ENCODE measurements at places on chromosomes 3 and 15.
A peak's percentile ranks its signal among the peaks of the same experiment; 100 is the strongest.

GRCh38 chr15:35886765-35887164 is 340.8 kb upstream of the DPH6 start:
- no peak for DNase-seq

GRCh38 chr3:8757551-8758518 is 11.6 kb downstream of the OXTR start:
- DNase-seq: peak; percentile 87

DNA sequence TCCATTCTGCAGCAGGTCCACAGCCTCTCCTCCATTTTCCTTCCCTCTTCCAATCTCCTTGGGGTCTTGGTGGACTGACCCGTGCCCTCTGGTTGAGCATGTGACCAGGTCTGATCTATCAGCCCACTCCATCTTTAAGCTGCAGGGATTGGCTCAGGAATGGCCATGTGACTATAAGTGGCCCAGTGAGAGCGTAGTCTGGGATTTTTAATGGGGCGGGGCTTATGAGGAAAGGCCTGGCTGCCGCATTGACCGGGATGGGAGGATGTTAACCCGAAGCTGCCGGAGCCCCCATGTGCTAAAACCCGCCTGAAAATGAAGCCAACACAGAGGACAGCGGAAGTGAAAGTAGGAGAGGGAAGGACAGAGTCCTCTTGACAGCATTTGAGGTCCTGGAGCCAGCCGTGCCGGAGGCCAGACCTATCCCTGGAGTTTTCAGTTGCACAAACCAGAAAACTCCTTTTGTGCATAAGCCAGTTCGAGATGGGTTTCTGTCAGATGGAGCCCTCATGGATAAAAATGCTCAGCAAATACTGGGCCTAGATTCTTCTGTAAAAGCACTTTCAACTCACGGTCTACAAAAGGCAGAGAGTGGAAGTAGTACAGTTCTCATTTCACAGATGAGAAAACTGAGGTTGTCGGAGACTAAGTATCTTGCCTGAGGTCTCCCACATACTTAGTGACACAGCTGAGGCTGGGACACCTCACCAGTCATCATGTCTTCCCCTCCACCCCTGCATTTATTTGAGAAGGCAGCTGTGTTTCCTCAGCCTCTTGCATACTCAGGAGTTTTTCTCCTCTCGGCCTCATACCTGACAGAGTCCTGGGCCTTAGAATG is 61.9 kb downstream of the ATP2B2 start:
- DNase-seq: no peak

GRCh38 chr3:98022978-98023820 is 11.9 kb downstream of the GABRR3 start:
- DNase-seq: no peak

GRCh38 chr3:122642935-122643334 is 37.7 kb upstream of the PARP14 start:
- DNase-seq: no peak

DNA sequence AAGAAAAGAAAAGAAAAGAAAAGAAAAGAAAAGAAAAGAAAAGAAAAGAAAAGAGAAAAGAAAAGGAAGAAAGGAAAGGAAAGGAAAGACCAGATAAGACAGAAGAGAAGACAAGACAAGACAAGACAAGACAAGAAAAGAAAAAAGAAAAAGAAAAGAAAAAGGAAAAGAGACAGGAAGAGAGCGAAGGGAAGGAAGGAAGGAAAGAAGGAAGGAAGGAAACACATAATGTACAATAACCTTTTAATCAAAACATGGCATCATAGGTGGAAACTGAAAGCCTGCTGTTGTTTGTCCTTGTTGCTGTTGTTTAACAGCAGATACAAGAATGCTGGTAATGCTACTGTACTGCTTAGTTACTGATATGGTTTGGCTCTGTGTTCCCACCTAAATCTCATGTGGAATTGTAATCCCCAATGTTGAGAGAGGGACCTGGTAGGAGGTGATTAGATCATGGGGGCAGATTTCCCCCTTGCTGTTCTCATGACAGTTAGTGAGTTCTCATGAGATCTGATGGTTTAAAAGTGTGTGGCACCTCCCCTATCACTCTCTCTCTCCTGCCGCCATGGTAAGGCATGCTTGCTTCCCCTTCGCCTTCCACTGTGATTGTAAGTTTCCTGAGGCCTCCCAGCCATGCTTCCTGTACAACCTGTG is 67.3 kb downstream of the MCF2L2 start:
- no peak for DNase-seq

DNA sequence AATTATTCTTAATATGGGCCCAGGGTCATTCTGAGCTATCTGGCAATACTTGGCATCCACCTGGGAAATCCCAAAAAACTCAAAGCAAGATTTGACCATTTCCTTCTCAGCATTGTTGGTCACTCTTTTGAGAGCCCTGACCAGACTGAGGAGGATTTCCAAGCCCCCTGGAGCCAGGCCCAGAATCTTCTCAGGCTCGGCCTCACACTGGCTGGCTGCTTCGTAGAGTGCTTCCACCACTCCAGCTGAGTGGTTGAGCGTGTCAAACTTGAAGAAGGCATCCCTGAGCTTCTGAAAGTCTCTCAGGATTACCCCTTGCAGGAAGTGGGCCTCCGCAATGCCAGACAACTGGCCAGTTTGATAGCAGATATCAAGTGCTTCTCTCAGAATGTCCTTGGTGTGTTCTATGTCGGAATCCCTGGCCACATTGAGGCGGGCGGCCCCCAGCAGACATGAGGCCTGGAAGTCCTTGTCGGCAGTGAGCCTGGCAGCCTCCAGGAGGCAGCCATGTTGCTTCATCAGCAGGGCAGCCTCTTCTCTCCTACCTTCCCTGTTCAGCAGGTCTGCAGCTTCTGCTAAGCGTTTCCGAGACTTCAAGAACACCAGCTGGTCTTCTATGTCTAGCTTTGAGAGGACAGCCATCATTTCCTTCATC is 68.9 kb upstream of the DCLK3 start:
- DNase-seq: no peak

DNA sequence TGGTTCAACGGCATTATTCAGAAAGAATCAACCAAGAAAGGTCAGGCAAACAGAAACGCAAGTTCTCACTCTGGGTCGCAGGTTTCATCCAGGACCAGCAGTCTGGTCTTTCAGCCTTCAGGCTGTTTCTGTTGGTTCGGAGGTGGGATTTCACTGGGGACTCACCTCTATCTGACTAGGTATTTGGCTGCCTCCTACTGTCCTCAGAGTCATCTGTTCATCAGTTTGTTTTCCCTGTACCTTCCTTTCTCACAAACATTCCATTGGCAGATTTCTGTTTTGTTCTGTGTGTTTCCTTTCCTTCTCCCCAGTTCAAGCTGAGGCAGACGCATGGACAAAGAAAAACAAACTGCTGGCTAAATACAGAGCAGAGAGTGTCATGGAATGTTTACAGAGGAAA is 1046.6 kb upstream of the CFAP20DC start:
- DNase-seq: no peak

DNA sequence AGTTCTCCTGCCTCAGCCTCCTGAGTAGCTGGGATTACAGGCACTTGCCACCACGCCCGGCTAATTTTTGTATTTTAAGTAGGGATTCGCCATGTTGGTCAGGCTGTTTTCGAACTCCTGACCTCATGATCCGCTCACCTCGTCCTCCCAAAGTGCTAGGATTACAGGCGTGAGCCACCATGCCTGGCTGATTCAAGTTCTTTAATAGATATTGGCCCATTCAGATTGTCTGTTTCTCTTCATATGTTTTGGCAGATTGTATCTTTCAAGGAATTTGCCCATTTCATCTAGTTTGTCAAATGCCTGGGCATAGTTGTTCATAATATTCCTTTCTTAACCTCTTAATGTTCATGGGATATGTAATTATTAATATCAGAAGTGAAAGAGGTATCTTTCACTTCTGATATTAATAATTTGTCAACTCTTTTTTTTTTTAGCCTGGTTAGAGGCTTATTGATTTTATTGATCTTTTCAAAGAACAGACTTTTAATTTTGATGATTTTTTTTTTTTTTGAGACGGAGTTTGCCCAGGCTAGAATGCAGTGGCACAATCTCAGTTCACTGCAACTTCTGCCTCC is 40.2 kb upstream of the ZFAND6 start:
- DNase-seq: no peak

- no peak for DNase-seq
These were observed 3.1 kb upstream of the VPS18 start for GRCh38 chr15:40891138-40891537.

DNA sequence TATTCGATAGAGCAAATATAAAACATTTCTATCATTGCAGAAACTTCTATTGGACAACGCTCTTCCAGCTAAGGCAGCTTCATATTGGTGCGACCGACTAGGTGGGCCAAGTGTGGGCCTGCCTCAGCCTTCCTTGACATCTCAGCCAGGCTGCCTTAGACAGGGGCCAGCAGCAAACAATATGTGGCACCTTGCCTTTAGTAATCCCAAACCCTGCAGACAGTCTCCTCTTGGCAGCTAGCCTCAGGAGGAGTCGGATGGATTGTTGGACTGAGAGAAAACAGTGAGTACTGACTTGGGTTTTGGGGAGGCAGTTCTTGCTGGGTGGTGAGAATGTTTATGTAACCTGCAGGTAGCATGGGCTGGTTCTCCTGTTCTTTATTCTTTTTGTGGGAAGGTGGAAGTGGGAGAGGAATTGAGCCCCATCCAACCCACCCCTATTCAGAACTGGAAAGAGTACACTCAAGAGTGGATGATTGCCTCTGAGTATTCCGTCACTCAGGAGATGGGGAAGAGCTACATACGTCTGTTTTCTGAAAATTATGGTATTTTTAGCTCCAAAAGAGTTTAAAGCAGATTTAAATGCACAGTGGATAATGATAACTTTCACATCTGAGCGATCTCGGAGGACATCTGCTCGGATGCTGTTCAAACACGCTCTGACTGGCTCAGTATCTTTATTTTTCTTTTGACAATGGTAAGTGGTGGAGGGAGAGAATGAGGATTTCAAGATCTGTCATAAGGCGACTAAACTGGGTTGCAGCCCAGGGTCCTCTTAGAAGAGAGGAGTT is 47.2 kb downstream of the GPD1L start:
- DNase-seq: no peak

- DNase-seq: no peak
These were observed 115.2 kb upstream of the KCNMB2 start for GRCh38 chr3:178421069-178421468.

GRCh38 chr3:50334339-50335075 is 6.1 kb downstream of the RASSF1 start:
- DNase-seq: no peak

DNA sequence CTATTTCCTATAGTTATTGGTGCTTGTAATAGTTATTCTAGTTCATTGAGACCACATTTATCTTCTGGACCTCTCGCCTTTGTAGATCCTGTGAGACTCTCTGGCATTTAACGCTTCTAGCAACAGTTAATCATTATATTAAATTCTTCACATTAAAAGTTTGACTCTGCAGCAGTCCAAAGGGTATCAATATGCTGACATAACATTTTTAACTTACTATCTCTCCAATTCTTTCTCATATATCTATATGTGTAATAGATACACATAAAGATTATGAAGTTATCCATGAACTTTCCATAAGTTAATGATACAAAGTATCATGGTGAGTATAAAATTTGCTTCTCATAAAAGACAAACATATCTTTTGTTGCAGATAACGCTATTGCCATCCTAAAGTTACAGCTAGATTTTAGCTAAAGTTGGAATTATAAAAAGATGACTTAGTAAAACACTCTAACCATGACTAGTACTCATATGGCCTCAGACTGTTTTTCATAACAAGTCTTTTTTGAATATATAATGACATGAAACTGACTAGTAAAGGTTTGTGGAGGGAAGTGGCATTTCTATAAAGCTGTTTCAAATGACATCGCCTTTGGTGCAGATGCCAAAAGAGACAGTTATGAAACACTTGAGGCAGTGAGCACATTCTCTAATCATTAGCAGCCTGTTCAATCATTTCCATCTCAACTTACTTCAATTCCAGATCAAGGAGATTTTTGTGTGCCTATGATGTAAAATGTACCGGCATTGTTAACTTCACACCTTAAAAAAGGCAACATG is 379.3 kb upstream of the CBLB start:
- no peak for DNase-seq

- no peak for DNase-seq
These were observed 57.7 kb downstream of the DNAJB8 start for GRCh38 chr3:128408693-128409623.

DNA sequence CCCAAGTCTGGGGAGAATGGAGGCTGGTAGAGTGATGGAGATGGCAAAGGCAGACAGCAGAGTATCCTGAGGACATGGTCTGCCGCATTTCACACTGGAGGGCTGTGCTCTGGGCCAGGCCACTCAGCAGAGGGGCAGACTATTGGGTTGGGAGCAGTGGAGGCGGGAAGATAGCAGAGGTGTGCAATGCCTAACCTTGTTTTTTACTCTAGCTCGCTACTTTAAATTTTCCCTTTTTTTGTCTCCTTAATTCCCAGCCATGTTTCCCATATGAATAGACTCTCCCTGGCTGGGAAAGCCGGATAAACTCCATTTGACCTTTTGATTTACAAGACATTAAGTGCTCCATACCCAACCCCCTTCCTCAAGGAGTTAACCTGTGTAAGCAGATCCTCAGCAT is 33.5 kb upstream of the ST6GAL1 start:
- no peak for DNase-seq

GRCh38 chr3:112769286-112769978 is 77.2 kb downstream of the CD200R1L start:
- no peak for DNase-seq

DNA sequence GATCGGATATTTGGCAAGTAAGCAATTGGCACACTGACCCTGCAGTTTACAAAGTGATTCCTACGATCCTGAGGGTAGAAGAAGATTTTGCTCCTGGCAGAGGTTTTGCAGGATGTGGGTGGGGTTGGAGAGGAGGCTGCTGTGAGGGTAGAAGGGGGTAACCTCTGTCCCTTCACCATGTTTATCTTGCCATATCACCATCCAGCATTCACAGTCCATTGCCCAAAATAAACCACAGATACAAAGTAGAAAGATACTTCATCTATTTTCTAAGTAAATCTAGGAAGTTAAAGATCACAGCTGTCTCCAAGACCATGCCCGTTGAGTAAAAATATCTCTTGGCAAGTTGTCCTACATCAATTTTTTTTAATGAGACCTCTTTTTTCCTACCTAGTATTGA is 51.6 kb downstream of the LIPC start:
- DNase-seq: no peak

DNA sequence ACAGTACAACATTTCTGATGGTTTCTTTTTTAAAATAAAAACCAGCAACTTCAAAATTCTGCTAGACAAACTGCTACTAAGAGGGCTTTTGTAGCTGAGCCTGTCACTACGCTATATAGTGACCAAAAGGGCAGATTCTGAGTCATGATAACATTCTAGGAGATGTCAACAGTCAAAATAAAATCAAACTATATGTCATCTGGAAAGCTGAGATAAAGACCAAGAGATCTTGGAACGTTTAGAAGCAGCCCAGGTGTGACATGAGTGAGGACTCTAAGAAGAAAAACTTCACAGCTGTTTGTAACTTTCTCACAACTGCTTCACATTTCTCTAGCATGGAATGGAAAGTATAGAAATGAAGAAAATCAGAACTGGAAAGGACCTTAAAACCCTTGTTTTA is 84.6 kb downstream of the FILIP1L start:
- no peak for DNase-seq

Data from BJ (cell line).